Mesendoderm (in vitro differentiated cells): ENCODE measurements at places on chromosomes 1 and 21.

DNA sequence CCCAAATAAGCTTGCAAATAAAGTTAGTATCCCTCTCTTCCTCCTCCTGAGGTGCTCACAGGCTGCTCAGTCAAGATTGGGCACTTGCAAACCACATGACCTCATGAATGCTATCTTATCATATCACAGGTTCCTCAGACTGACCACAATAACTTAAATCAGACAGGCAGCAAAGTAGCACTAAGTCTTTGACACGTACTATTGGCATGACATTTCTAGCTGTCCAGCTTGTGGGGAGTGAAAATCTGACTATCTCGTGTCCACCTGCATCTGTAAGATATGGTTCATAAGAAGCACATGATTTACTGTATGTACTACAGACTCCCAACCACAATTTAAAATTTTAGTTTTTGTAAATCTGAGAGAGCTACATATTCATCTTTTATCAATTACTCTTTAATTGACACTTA, 58.0 kb upstream of the GFI1 start:
- no peaks in the 10 kb centered on the region for H3K4me1 ChIP-seq
- DNase-seq: peak; percentile 1

GRCh38 chr21:43305336-43305665, 121.6 kb downstream of the SIK1 start:
- no peak overlapping the region for H3K27ac ChIP-seq
- DNase-seq: no peak

DNA sequence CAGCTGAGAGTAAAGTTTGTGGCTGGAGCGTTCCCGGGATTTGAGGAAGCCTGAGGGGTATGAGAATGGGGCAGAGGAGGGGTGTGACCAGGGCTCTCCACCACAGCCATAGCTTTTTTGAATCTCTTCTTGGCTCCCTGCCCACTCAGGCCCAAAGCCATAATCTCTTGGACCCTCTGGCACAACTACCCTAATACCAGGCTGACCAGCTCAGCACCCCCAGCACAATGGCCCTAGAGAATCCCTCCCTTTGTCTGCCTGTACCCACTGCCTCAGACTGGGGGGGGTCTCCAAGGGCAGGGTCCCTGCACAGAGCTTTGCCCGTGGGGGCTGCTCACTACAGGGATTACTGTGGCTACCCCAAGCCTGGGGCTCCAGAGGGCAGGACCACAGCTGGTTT, 7.5 kb downstream of the DENND4B start:
- no peak overlapping the region for H3K27ac ChIP-seq
- H3K27me3 ChIP-seq: no peaks in the 10 kb centered on the region
- H3K4me3 ChIP-seq: no peak overlapping the region
- peaks cover 18% of the 10 kb centered on the region for H3K36me3 ChIP-seq

GRCh38 chr1:10890491-10891071, 94.1 kb upstream of the CASZ1 start:
- no peak overlapping the region for H3K27ac ChIP-seq
- H3K27me3 ChIP-seq: no peaks in the 10 kb centered on the region
- H3K4me3 ChIP-seq: no peak overlapping the region
- H3K36me3 ChIP-seq: no peaks in the 10 kb centered on the region
- DNase-seq: no peak

DNA sequence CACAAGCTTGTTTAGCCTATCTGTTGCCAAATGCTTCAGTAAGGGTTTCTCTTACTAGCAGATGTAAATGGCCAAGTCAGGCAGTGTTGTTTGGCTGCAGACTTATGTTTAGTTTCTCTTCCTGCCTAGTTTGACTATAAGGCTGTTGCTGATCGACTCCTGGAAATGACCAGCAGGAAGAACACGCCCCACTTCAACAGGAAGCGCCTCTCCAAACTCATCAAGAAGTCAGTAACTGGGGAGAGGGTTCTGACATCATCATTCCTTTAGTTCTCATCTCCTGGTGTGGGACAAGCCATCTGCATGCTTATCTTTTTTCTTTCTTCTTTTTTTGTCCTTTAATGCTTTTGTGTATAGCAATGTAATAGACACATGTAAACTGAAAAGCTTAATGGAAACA, 25.1 kb downstream of the RRP1B start:
- H3K4me1 ChIP-seq: no peaks in the 10 kb centered on the region
- no peak overlapping the region for H3K4me3 ChIP-seq
- H3K36me3 ChIP-seq: peaks cover 13% of the 10 kb centered on the region
- no peak for DNase-seq
- H3K27ac ChIP-seq: no peak overlapping the region
- no peaks in the 10 kb centered on the region for H3K27me3 ChIP-seq

DNA sequence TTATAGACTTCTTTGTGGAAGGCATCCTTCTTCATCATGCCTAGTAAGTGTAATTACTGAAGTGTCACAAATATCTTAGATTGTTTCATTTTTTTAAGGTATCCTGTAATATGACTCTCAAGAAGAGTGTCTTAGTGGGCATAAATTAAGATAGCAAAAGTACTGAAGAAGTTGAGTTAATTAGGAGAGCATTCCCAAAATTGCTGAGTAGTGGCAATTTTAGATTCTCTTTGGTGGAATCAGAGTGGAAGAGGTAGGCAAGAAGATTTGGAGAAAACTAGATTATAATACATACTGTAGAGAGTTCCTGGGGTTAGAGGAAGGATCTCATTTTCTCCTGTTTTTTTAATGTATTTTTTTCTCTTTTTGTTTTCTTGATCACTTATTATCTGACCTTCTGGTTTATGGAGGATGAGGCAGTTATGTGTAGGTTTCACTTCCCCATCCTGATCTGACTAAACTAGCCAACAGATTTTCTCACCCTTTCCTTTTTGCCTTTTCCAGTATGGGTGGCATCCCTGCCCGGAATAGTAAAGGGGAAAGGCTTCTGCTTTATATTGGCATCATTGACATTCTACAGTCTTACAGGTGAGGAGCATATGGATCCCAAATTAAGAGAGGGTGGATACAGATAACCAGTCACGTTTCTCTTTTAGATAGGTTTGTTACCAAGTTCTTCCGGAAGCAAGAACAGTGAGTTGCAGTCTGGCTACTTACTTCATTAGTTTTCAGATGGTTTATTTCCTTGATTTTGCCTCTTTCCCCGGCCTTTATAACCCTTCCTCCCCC, 16.7 kb upstream of the PSMD4 start:
- H3K4me3 ChIP-seq: no peak overlapping the region
- H3K27me3 ChIP-seq: no peaks in the 10 kb centered on the region
- peaks cover 16% of the 10 kb centered on the region for H3K36me3 ChIP-seq
- H3K4me1 ChIP-seq: no peaks in the 10 kb centered on the region
- no peak for DNase-seq

DNA sequence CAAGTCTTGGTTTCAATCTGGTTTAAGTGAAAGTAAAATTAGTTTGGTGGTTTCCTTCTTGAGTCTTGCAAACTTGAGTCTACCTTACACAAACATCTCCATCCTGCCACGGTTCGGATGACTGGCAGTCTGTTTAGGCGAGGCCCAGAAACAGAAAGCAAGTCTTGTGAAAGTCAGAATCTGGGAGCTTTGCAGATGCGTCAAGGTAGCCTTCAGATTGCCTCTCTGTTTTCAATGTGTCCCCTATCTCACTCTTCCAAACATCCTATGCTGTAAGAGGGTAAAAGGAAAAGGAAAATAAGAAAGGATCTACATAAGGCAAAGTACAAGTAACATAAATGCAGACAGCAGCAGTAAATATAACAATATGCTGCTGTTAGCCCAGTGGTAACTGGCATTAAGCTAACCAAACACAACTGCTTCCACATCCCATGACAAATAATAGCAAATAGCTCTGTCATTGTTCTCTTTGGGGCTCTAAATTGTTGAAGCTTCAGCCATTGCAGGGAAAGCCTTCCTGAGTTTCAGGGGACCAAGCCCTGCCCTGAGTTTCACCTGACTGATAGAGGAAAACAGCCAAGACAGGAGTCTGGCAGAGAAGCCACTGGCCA, 26.2 kb upstream of the C1orf105 start:
- no peaks in the 10 kb centered on the region for H3K27me3 ChIP-seq
- H3K4me3 ChIP-seq: no peak overlapping the region
- H3K36me3 ChIP-seq: no peaks in the 10 kb centered on the region
- H3K27ac ChIP-seq: no peak overlapping the region
- H3K4me1 ChIP-seq: peaks cover 5% of the 10 kb centered on the region

DNA sequence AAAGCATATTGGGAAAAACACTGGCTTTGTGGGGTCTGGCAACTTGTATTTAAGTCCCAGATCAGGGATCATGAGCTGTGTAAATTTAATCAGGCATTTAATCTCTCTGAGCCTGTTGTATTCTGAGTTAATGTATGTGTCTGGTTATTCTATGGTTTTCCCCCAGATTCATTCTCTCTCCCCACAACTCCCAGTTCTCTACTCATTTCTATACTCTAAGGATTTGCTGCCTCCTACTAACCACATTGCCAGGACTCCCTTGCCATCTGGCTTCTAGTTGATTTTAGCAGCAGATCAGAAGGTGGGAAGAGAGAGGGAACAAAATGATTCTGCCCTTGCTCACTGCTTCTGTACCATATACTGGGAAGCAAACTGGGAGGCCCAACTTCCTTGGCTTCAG, 31.4 kb upstream of the S1PR1 start:
- no peak overlapping the region for H3K27ac ChIP-seq
- no peaks in the 10 kb centered on the region for H3K36me3 ChIP-seq
- H3K4me3 ChIP-seq: no peak overlapping the region
- no peaks in the 10 kb centered on the region for H3K27me3 ChIP-seq

GRCh38 chr1:198550941-198551524, 10.6 kb upstream of the ATP6V1G3 start:
- no peaks in the 10 kb centered on the region for H3K27me3 ChIP-seq
- H3K4me3 ChIP-seq: no peak overlapping the region
- no peak for DNase-seq
- H3K27ac ChIP-seq: no peak overlapping the region

DNA sequence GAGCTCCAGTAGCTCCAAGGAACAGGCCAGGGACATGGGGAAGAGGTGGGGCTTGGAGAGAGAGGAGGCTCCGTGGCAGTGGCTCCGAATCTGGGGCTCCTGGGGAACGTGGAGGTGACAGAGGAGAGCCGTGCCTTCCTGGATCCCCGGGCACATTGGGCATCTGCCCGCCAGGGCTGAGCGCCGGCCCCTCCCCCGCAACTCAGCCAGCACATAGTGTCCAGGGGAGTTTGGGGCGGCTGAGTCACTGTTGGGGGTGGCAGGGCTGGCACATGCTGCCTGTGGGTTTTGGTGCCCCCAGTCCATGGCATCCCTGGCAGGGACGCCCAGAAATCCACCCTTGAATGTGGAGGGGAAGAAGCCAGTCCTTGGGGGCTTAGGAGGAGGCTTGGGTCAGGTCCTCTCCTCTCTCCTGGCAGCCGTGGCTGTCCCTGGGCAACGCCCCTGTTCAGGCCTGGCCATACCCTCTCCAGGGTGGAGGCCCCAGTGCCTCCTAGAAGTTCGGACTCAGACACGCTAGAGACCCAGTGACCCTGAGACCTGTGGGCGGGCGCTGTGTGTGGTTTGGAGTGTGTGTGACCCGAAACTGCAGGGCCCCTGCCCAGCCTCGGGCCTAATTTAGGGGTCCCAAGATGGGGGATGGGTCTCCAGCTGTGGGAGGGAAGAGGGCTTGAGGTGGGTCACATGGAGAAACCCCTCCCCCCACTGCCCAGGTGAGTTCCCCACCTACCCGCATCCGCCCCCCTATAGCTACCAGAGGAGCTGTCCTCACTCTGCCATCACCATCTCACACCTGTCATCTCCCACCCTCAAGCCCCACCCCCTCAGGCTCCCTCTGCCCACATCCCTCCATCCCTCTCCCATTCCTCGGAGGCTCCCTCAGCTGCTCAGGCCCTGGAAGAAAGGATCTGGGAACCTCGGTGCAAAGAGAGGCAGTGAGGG, 1.6 kb downstream of the HSPB7 start:
- H3K4me1 ChIP-seq: peaks cover 6% of the 10 kb centered on the region
- no peaks in the 10 kb centered on the region for H3K27me3 ChIP-seq
- H3K27ac ChIP-seq: no peak overlapping the region
- no peak for DNase-seq
- no peaks in the 10 kb centered on the region for H3K36me3 ChIP-seq

DNA sequence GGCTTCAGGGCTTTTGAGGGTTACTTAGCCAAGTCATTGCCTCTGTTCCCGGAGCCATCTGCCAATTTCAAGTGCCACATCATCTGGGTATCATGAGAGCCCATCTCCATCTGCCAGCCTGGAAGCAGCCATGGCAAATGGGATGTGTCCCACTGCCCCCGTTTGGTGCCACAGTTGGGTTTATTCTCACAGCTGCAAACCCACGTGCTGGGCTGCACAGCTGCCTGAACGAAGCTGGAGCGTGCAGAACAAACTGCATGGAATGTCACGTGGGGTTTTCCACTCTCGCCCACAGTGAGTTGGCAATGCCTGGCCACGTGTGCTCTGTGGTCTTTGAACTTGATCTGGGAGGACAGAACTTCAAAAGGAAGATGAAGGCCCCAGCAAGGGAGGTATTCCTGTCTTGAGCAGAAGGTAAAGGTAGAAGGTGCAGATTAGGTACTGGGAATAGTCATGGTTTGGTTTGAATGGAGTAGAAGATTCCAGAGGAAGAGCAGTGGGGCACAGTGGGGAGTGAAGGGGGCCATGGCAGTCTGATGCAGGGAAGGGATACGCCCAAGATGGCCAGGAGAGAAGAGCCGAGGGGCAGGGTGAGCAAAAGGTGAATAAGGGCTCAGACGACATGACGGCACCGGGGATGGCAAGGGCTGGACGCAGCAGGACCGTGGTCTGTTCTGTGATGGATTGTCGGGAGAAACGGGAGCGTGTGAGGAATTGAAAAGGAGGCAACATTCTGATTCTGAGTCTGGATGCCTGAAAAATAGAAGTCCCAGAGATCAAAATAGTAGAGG, 222.0 kb downstream of the KAZN start:
- H3K4me3 ChIP-seq: no peak overlapping the region
- H3K36me3 ChIP-seq: no peaks in the 10 kb centered on the region
- H3K4me1 ChIP-seq: no peaks in the 10 kb centered on the region
- no peaks in the 10 kb centered on the region for H3K27me3 ChIP-seq

GRCh38 chr1:3014443-3015268, 6.6 kb upstream of the ACTRT2 start:
- H3K4me3 ChIP-seq: no peak overlapping the region
- H3K36me3 ChIP-seq: no peaks in the 10 kb centered on the region
- no peak overlapping the region for H3K27ac ChIP-seq
- no peaks in the 10 kb centered on the region for H3K27me3 ChIP-seq
- DNase-seq: no peak

DNA sequence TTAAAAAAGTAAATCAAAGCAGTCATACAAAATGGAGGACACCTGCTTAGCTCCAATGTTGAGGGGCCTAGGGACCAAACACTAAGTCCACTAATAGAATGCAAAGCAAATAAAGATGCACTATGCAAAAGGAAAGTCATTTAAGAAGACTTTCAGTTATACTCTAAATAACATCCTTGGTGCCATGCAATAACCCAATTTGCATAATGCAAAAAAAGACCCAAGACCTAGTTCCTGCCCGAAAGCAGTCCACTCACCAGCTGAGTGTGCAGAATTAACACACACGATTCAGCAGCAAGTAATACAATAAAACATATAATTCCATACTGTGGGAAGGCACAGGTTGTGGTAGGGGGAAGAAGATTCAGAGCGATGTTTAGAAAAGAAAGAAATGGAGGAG, 101.8 kb downstream of the TGFBR3 start:
- no peaks in the 10 kb centered on the region for H3K4me1 ChIP-seq
- H3K36me3 ChIP-seq: no peaks in the 10 kb centered on the region
- no peak overlapping the region for H3K27ac ChIP-seq
- H3K27me3 ChIP-seq: no peaks in the 10 kb centered on the region
- DNase-seq: no peak
- H3K4me3 ChIP-seq: no peak overlapping the region

GRCh38 chr21:46089285-46089684, 8.6 kb upstream of the COL6A2 start:
- no peaks in the 10 kb centered on the region for H3K4me1 ChIP-seq
- no peaks in the 10 kb centered on the region for H3K27me3 ChIP-seq
- H3K27ac ChIP-seq: no peak overlapping the region
- no peak for DNase-seq
- no peaks in the 10 kb centered on the region for H3K36me3 ChIP-seq
